ENCODE measurements at places on chromosomes 6 and 20. TPM values are rescaled to one million over a fixed set of nuclear protein-coding genes. Genes with fewer than 3 reads are reported as not detected.

Gene NKX2-4
- polyA plus RNA-seq, result not detected

- DNase-seq, result no peak
These were observed 391.7 kb upstream of the SPTLC3 start for GRCh38 chr20:12617076-12617475.

DNA sequence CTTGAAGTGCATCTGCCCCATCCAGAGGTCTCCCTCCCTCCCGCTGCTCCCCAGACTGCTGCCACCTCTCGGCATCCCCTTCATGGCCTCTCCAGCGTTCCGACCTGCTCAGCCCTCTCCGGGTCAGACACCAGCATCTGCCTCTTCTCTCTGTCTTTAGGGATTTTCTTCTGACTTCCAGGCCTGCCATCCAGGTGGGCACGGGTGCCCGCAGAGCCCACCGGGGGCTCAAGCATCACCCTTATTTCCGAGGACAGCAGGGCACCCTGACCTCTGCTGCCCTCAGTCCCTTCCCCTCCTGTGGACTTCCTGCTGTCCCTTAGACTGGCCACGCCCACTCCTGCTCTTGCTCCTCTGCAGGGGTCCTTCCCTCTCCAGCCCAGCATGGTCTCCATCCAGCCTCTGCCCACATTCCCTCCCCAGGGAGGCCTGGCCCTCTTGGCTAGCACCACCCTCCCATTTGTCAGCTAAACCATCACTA, 3.3 kb downstream of the NPEPL1 start:
- DNase-seq, result no peak

Gene TP53TG5
- polyA plus RNA-seq, result 1.3 TPM
